ENCODE measurements at places on chromosomes 3 and 15.

DNA sequence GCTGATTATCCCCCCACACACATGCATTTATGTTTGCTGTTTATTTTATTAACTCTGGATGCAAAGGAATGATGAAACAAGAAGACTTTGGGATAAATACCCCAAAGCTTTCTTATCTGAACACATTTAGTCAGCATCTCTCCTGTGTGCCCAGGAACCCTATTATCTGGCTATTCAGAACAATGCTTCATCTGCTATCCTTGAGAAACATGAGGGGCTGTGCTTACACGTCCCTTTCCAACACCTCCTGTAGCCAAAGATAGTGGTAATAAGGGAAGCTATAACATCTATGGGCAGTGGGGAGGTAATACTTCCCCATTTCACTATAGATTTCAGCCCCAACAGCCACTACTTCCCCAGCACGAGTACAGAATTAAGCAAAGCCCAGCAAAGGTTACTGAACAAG lies 94.7 kb downstream of the SSR3 start:
- no peak for DNase-seq

GRCh38 chr15:80252121-80252518 lies at the start of gene CTXND1:
CTXND1 (minus strand) TSS chr15:80252213; CDS start chr15:80201949, 50,264 bp downstream.
- DNase-seq = no peak

DNA sequence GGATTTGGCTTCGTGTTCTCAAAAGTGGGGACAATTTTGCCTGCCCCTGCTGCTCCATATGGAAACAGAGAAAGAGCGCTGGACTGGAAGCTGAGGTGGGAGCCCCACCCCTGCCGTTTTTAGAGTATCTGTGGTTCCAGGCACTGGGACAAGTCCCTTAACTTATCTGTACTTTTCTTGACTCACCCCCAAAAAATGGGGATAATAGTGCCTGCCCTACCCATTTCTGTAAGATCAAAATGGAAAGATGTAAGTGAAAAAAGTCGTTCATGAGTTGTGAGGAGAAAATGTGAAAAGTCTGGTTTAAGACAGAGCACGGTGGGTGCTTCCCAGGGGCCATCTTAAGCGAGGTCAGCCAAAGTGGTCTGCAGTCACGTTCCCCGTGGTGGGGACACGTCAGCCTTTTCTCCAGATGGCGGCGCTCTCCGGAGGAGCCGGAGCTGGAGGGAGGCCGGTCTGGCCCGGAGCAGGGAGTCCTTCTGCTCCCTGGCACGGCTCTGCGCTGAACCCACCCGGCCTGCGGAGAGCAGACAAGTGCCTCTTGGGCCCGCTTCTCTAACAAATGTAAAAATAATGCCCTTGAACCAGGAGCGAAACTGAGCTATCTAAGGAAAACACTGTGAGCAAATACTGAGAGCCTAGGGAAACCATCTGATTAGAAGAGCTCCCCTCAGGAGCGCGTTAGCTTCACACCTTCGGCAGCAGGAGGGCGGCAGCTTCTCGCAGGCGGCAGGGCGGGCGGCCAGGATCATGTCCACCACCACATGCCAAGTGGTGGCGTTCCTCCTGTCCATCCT lies at the start of gene CLDN18:
TSS of gene CLDN18 (plus strand) at position 690 of the 797 bp plus-strand sequence. CDS start at position 751, 61 bp downstream.
- DNase-seq = no peak

DNA sequence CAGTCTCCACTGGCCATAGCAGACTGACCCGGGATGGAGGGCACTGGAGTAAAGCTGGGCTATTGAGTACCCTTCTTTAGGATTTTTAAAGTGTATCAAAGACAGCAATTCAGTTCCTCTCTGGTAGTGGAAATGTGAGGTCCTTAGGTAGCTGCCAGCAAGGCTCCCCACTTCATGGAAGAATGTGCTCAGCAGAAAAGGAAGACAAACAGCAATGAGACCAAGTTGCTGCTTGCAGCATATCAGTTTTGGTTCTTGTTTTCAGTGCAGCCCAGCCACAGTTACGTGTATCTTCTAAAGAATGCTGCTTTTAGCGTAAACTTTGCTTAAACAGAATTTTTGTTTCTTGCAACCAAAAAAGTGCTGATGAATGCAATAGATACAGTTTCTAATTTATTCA lies 374.0 kb upstream of the CBLB start:
- no peak for DNase-seq

GRCh38 chr15:95469496-95470000 lies 861.0 kb upstream of the NR2F2 start:
- DNase-seq = no peak

DNA sequence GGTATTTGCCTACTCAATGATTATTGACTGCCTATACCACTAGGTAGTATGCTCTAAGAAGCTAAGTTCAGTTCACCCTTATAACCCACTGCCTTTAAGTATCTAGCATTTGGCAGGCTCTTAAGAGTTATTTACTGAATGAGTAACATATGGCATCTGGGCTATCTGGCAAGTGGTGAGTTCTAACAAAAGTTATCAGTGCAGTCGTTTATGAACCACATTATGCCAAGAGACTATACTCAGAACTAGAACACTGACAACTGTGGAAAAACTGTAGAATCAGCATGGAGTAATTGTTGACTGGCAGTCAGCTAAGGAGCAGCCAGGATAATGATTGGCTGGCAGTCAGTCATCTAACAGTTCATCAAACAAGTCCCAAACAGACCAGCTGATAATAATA lies 25.8 kb downstream of the RAF1 start:
- DNase-seq = no peak

GRCh38 chr3:112345681-112346080 lies 12.7 kb downstream of the CD200 start:
- DNase-seq = no peak

DNA sequence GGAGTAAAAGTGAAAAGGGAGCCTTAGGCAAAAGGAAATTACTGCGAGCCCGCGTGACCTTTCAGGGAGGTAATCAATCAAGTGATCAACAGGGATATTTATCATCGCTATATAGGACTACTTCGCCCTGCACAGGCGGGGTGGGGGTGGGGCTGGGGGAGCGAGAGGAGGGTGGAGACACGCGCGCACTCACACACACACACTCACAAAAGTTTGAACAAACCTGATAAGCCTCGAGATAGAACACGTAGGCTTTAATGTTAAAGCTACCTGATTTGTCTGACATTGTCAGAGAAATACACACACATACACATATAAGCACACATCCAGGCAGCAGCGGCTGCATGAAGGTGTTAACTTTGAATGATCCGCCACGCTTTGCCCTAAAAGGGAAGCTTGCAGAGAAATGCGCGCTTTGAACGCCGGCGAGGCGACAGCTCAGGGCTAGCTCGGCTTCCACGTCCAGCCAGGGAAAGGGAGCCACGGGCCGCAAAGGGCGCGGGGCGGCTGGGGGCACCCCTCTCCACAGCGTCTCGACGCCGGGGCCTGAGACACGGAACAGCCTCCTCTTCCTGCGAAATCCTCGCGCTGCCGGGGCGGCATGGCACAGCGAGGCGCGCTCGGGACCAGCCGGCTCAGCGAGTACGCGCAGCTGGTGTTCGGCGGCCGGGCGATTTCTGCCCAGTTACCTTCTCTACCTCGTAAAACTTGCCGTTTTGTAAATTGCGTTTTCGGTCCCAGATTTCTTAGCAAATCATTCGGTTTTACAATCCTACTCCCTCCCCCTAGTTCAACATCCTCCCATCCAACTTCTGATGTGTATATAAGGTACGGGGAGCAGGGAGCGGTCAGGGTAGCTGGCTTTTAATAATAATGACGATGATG lies 4.8 kb upstream of the MECOM start:
- DNase-seq = no peak

DNA sequence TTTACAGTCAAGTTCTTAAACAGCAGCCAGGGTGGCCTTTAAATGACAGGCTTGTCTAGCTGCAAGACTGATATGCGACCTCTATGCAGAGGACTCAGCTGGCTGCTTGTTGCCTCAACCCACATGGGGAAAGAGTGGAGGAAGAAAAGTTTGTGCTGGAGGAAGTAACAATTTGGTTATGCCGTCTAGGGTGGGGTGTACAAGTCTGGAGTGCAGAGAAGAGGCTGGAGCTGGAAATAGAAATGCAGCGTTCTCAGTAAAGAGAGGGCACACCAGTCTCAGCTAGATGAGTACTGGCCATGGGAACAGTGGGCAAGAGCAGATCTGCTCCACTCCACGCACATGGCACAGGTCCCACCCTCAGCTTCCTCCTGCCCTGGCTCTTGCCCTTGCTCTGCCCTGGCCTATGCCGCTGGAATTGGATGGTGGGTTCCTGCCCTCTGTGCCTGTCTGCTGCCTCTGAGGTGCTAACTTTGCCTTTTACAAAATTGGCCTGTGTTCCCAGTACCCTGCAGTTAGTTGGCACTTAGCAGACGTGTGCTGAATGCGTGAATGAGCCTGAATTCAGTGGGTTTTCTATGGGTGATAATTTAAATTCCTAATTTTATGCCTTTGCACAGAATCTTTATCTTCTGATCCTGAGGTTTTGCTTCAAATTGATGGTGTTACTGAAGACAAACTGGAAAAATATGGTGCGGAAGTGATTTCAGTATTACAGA lies 59.7 kb upstream of the FURIN start:
- DNase-seq = no peak

GRCh38 chr3:120274739-120275167 lies 10.3 kb downstream of the GPR156 start:
- DNase-seq = no peak

DNA sequence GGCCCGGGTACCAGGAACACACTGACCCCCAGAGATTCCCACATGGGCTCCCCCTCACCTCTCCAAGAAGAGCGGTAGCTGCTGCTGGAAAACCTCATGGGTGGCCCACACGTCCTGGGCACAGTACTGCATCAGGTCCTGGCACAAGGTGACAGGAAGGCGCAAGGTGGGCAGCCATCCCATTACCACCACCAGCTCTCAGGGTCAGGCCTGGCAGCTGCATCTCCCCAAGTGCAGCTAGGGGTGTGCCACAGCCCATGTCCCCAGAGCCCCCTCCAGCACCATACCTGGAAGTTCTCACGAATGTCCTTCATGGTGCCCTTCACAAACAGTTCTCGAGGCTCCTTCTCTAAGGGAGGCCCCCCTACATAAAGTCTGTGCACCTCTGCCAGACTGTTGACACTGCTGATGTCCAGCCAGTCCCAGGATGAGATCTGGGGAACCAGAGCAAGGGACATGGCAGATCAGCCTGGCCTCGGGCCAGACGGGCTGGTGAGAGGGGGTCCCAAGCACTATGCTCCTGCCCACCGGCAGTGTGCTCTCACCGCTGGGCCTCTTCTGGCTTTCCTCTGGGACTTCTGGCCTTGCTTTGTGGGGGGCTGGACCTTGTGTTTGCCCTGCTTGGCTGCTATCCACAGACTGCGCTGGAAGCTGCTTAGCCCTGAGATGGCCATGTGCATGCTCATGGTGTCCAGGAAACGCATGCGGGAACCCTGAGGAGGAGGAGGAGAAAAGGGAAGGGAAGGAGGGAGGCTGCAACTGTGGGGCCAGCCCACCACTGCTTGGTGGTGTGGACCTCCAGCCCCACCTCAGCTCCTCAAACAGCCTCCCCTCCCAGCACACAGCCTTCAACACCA lies 6.0 kb downstream of the POLG start:
- no peak for DNase-seq

- no peak for DNase-seq
Measured at GRCh38 chr3:126365351-126366277, 8.4 kb upstream of the KLF15 start.

DNA sequence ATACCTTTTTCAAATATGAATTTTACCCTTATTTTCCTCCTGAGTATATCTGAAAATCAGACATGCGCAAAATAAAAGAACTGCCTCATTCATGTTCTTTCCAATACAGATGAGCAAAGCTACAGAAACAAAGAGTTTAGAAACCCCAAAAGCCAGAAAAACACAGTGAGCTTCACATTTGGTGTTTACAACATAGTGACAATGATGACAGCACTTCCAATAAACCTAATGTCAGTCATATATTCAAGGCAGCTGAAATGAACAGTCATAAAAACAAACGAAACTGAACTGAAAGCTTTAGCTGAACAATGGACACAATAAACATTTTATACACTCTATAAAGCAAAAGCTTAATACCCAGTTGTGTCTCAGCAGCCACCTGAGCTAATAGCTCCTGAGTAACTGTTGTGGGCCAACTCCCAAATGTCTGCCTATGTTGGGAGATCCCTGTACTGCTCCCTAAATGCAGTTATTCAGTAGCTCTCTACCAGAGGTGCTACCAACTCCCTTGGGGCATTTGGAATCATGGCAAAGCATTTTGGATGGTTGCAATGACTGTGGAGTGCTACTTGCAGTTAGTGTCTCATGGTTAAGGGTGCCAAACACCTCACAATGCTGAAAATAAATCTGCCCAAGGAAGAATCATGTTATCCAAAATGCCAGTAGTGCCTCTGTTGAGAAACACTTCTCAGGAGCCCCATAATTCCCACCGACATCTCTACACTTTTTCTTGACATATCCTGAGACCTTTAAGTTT lies 131.5 kb downstream of the TGFBR2 start:
- no peak for DNase-seq

GRCh38 chr3:146732325-146732724 lies 127.2 kb upstream of the PLSCR5 start:
- DNase-seq = no peak

DNA sequence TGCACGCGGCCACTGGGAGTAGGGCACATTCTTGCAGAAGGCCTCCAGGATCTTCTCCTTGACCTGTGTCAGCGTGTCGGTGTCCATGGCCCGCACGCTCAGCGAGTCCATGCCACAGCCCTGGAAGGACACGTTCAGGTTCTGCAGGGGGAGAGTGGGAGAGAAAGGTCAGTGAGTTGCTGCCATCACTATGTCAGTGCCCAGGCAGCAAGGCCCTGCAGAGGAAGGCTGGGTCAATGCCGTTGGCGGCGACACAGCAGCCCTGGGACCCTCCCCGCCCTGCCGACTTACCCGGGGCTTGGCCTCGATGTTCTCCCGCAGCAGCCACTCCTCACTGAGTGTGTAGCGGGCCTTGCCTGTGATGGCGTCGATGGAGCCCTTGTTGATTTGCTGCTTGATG lies 19.8 kb downstream of the H1-8 start:
- DNase-seq = no peak

- DNase-seq = peak; percentile 43
Measured at GRCh38 chr15:78715930-78716329, 74.9 kb upstream of the CHRNB4 start.

DNA sequence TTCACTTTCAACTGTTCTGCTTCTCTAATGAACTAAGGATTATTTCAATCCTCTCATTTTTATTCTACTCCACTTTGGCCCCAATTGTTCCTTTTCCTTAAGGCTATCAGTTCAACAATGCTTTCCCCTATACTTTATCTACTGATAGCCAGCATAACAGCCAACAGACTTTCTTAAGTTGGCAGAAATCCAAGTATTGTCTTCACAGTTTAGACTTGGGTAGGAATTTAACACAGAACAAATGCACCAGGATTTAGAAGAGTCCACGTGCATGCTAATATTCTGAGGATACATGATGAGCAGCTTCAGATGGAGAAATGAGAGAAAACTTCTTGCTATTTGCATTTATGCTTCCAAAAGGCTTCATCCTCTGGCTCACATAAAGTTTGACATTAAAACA lies 54.8 kb downstream of the FBN1 start:
- DNase-seq = no peak
